Islet precursor cell (in vitro differentiated cells): ENCODE measurements at places on chromosomes 5 and 9.

GRCh38 chr9:136728548-136729123, 14.1 kb downstream of the LCN10 start:
- DNase-seq, result peak; percentile 81

GRCh38 chr5:150519978-150520377, 12.0 kb downstream of the NDST1 start:
- no peak for DNase-seq

DNA sequence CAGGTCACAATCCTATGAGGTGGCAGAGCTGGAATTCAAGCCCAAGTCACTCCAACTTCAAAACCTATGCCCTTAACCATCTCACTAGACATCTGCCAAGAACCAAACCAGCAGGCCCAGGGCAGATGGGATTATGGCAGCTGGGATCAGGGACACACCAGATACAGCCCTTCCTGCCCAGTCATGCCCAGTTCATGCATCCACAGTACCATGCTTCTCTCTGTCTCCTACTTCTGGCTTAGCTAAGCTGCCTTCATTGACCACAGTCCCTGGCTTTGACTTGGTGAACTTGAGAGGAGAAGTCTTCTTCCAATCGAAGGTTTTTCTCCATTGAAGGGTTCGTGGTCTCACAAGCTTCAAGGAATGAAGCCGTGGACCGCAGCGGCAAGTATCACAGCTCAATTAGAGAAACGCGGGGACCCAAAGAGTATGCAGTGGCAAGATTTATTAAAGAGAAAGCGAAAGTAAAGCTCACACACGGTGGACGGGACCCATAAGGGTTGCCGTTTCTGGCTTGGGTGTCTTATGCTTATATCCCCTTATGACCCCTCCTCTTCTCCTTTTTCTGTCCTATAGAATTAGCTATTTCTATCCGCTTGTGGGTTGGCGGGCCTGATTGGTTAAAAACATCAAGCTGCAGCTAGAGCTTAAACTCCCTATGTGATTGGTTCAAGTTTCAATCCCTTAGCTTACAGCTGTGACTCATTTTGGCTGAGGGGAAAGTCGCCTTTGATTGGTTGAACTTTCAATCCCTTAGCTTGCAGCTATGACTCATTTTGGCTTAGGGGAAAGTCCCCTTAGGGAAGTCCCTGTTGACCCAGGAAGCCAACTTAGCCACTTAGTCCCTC, 101.2 kb downstream of the TRIM36 start:
- no peak for DNase-seq

- peak; percentile 14 for DNase-seq
Measured at GRCh38 chr9:126147186-126147935, 179.3 kb upstream of the MVB12B start.

- peak; percentile 77 for DNase-seq
Measured at GRCh38 chr9:121463026-121463807, 36.4 kb downstream of the GGTA1 start.

GRCh38 chr9:81628897-81629296, 60.5 kb downstream of the TLE1 start:
- no peak for DNase-seq

DNA sequence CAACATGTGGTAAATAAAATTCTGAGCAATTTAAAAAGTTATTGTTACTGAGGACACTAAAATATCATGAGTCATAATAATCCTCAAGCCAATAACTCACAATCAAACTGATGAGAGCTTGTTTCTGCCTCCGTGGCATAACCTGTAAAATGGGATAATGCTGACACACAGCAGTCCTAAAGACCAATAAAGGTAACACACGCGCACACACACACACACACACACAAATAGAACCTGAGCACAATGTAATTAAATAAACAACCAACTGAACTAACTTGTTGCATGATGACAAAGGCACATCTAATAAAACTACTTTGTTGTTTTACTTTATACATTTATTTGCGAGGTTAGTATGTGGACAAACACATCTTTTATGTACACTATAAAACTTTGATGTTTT, 358.2 kb downstream of the BNC2 start:
- DNase-seq, result no peak

GRCh38 chr5:34811706-34812105, 27.3 kb upstream of the TTC23L start:
- DNase-seq, result no peak

DNA sequence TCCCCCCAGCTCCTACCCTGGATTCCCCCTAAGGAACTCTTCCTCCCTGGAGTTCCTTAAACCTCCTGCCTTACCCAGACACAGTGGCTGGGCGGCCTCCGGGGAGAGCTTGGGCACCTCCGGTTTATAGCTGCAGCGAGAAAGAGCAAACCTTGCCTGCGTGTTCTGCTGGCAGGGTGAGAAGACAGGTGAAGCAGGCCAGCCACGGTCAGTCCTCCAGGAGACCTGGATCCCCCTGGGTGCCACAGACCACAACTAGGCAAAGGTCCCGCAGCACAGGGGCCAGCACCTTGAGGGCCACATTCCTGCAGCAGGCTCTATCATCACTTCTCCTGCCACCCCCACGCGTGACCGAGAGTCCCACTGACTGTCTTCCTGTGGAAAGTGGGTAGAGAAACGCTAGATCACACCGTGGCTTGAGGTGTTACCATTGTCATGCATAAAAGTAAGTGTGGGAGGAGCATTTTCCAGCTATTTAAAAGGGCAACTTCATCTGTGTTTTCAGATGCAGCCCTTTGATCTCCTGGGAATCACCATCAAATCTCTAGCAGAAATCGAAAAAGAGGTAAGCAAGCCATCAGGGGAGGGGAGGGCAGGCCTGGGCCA, 130.2 kb upstream of the LMX1B start:
- DNase-seq, result no peak

DNA sequence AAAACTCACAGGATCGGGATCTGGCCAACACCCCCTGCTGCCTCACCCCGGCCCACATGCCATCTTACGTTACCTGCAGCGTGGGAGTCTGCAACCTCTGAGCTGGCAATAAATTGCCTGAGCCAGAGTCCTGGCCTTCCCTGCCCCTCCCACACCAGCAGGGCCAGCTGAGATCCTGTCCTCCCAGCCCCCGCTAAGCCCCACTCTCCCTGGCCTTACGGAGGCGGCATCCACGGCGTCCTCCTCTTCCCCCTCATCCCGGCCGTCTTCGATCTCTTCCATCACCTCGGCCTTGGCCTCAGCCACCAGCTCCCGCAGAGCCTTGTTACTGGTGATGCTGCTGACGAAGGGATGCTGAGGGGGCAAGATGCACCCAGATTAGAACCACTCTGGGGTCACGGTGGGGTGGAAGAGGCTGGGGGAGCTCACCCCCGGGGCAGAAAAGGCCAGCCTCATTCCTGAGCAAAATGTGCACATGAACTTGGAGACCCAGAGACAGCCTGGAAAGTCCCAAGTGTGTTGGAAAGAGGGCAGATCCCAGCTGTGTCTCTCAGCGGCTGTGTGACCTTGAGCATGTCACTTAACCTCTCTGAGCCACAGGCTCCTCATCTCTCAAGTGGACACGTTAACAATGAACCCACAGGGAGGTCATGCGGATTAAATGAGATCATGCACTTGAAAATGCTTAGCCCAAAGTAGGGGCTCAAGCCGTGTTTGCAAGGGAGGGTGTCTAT, 89.9 kb upstream of the FBXW11 start:
- DNase-seq, result no peak

- peak; percentile 81 for DNase-seq
Measured at GRCh38 chr5:11903614-11904264, 507 bp downstream of the CTNND2 start.

DNA sequence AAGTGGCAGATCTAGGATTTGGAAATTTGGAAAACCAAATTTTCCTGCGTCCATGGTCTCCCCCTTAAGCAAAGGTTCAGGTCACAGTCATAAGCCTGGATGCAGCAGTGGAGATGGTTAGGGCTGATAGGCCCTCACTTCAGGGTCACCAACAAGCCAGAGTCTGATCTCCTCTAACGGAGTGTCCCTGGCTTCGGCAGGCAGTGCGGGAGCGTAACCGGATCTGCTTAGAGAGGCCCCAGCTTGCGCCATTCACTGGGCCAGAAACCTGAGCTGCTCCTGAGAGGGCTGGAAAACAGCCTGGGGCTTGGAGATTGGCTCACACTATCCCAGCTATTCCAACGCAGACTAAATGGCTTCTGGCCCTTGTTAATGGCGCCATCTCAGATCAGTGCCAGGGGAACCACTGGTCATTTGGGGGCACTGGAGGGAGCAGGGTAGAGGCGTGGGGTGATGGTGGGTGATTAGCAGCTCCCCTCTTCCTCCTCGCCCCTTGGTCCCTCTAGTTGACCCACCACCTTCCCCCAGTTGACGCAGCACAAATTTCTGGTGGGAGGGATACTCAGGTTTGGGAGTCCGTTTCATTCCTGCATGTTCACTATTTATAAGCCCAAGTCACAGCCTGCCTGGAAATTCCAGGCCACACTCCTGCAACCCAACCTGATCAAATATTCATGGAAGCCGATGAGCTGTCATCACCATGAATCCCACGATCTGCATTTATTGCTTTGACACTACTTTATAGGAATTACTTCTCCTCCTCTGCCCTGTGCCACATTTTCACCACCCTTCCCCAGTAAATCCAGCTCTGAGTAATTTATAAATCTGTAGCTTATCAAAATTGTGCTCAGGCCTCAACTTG, 134.6 kb upstream of the CPEB4 start:
- DNase-seq, result peak; percentile 94

- no peak for DNase-seq
Measured at GRCh38 chr5:14936588-14936987, 65.0 kb upstream of the ANKH start.

- DNase-seq, result no peak
Measured at GRCh38 chr9:70398145-70398556, 16.3 kb downstream of the KLF9 start.

DNA sequence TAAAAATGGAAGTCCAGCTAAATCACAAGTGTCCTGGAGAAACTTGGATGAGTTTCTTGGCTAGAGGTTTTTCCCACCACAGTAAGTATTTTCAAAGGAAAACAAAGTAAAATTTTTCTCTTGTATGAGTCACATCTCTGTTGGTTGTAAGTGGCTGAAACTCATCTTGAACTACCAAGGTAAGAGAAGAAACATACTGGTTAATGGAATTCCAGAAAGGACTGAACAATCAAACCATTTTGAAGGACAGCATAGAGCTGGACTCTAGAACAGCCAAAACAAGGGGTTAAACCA, 102.8 kb upstream of the CDKN2B start:
- no peak for DNase-seq

DNA sequence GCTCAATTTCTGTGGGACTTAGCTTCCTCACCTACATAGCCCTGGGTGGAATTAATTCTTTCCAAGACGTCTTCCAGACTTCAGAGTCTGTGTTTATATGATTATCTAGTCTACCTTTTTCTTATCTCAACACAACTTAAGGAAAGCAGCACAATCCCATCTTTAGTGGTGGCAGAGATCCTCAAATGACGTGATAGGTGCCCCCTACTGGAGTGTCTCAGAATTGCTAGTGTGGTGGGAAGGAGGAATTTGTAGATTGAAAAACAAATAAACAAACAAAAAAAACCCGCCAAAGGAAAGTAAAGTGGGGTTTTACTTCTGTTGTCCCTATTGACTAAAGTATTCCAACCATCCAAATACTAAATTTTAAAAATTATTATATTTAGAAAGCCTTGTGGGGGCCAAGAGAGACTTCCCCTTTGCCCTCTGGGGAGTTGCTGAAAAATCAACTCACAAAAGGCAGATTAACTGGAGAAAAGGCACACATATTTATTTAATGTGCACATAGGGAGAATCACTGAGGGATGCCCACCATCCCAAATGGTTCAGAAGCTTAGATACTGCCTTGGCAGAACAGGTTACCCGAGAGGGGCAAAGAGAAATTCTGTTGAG, 283.3 kb downstream of the TMEM167A start:
- DNase-seq, result no peak

- no peak for DNase-seq
Measured at GRCh38 chr5:173047838-173048105, 8.4 kb upstream of the CREBRF start.

DNA sequence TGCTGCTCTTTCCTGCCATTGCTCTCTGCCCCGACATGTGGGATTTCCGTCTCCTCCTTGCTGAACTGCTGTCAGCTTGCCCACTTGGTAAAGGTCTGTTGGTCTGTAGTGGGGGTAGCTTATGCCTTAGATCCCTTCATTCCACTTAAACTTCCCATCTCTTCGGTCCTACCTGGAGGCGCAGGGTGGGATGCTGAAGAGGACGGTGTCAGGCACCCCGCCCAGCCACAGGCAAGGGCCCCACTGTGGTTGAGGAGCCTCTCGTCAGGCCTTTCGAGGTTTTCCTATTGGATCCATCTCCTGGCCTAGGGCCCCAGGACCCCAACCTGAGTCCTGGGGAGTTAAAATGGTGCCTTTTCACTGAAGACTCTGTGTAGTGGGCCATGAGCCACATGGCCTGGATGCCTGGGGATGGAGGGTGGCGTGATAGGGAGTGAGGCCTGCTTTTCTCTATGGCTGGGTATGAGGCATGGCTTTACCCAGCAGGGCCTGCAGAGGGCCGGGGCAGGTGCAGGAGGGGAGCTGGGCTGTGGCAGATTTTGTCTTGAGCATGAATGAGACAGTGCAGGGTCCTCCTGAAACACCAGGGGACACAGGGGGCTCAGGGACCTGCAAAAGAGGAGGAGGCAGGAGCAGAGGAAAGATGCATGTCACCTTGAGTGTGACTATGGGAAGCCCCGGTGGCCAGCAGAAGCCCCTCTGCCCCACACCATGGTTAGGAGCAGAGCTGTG, 25.8 kb upstream of the RNF130 start:
- peak; percentile 15 for DNase-seq

DNA sequence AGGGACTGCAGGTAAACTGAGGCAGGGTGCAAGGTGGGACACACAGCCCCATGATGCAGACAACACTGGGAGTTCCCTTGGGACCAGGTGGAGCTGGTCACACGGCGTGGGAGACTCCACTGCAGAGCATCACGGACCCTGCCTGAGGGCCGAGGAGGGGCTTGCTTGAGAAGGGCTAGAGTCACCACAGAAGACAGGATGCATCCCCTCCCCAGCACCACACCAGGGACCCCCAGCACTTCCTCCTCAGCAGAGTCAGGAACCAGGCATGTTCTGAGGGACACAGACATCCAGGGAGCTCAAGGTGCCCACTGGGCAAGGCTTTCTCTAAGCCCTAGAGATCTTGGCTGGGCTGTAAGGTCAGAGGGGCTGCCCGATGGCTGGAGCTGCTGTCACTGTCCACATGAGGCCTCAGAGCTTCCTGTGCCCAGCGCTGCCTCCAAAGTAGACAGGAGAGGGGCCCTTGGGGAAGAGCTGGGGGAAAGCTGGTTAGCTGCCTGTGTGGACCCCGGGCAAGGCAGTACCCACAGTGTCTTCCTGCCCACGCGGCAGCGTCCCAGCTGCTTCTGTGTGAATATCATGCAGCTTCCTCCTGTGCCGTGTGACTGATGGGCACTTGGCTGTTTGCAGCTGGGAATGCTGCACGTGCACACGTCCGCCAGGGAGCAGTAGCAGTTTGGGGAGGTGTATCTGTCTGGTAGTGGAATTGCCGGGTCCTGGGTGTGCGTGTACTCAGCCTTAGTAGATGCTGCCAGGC, 176.6 kb downstream of the CACNA1B start:
- DNase-seq, result peak; percentile 24

GRCh38 chr9:73034962-73035361, 82.1 kb upstream of the ALDH1A1 start:
- no peak for DNase-seq

- DNase-seq, result peak; percentile 43
Measured at GRCh38 chr5:133682451-133682850, 70.1 kb upstream of the FSTL4 start.

- no peak for DNase-seq
Measured at GRCh38 chr5:174431504-174431903, 292.9 kb upstream of the MSX2 start.

GRCh38 chr5:132867046-132867451, 607 bp downstream of the UQCRQ start:
- DNase-seq, result no peak

GRCh38 chr9:136642439-136642921, 20.2 kb upstream of the EGFL7 start:
- no peak for DNase-seq

- DNase-seq, result peak; percentile 58
Measured at GRCh38 chr5:175831507-175831906, 39.9 kb upstream of the CPLX2 start.
